ENCODE measurements at places on chromosomes 2 and 18. TPM values are rescaled to one million over a fixed set of nuclear protein-coding genes. Genes with fewer than 3 reads are reported as not detected.

CDH7 gene
- not detected for polyA plus RNA-seq

SMAD2 gene
- polyA plus RNA-seq = 77.7 TPM

GRCh38 chr2:136006658-136007057 lies 21.2 kb upstream of the DARS1 start:
- no peak for DNase-seq

GRCh38 chr2:42957109-42957860 lies 164.9 kb upstream of the HAAO start:
- no peak for DNase-seq

DNA sequence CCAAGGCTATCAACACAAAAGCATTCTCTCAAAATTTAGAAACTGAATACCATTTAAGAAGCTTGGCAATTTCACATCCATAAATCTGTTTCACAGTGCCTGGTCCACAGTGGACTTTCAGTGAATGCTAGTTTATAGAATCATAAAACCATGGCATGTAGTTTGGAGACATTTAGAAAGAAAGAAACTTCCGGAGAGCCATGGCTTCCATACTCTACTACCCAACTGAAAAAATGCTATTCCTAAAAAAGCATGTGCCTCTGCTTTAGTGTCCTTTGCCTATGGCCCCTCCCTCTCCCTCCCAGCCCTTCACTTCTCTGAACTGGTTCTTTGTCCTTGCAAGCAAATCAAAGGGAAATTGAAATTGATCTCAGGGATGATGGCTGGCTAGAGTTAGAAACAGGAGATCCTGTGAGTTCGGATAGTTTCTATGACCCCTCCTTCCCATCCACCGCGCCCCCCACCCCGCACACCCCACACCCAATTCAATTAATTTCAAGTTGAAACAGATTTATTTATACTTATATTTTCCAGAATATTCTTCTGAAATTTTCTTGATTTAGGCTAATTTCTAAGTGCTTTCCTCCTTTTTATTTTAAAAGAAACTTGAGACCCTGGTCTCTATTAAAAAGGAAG lies 248.3 kb downstream of the TRIB2 start:
- no peak for DNase-seq

GRCh38 chr2:221716426-221717303 lies 144.6 kb upstream of the EPHA4 start:
- no peak for DNase-seq
